ENCODE measurements at places on chromosomes 7 and 10. TPM values are rescaled to one million over a fixed set of nuclear protein-coding genes. Genes with fewer than 3 reads are reported as not detected.

DNA sequence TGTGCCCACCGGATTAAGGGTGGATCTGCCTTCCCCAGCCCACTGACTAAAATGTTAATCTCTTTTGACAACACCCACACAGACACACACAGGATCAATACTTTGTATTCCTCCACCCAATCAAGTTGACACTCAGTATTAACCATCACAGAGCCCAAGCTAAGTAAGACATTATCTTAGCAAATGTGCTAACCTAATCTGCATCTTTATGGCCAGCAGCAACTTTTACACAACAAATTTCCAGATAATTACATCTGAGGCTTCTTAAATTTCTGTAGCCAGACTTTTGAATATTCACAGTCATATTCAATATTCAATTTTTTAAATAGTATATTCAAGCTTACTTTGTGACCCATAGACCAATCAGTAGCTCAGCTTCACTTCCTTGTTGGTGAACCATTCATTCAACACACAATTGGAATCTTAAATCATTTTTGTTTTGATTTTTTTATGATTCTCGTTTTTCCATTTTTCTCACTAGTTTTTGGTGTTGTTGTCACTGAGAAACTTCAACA is 594.2 kb downstream of the IPMK start:
- H3K27ac ChIP-seq, result no peak overlapping the region
- no peaks in the 10 kb centered on the region for H3K4me1 ChIP-seq
- H3K27me3 ChIP-seq, result no peaks in the 10 kb centered on the region

DNA sequence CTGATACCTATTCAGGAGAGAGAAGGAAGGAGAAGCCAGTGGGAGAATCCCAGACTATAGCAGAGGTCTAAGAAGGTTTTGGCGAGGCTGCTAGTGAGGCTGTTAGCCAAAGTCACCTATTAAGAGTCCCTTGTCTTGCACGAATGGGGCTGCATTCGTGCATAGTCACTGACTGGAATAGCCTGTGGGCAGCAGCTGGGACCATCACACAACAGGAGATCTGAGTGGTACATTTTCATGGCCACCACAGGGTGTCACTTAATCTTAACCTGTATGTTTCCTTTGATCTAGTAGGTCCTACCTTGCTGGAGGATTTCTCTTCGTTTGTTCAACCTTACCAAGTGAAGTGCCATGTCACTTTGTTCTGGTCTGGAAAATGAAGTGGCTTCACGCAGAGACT is 319.9 kb downstream of the BMPER start:
- H3K4me1 ChIP-seq, result no peaks in the 10 kb centered on the region
- H3K27me3 ChIP-seq, result no peaks in the 10 kb centered on the region
- no peak overlapping the region for H3K27ac ChIP-seq
- H3K36me3 ChIP-seq, result no peaks in the 10 kb centered on the region
- H3K4me3 ChIP-seq, result no peak overlapping the region
- DNase-seq, result no peak

The ELFN1 gene
- total RNA-seq, result 0.30 TPM

The STAM gene
- 85.1 TPM for total RNA-seq

The TAS2R3 gene
- 1.0 TPM for total RNA-seq

The HTRA1 gene
- total RNA-seq, result 21.0 TPM

Data from upper lobe of left lung (tissue), 6 donors.